ENCODE measurements at places on chromosomes 1 and 21. TPM values are rescaled to one million over a fixed set of nuclear protein-coding genes. Genes with fewer than 3 reads are reported as not detected.

CLDN19 gene
- polyA plus RNA-seq = not detected

RNF223 gene
- not detected for polyA plus RNA-seq

RHBDL2 gene
- polyA plus RNA-seq = not detected

CD1D gene
- 2.9 TPM for polyA plus RNA-seq

DIO1 gene
- polyA plus RNA-seq = not detected

SEMA6C gene
- polyA plus RNA-seq = 1.5 TPM
